Chondrocyte (in vitro differentiated cells): ENCODE measurements at places on chromosomes 1 and 21. TPM values are rescaled to one million over a fixed set of nuclear protein-coding genes. Genes with fewer than 3 reads are reported as not detected.

- DNase-seq: no peak
These were observed 23.3 kb downstream of the ACOT11 start for GRCh38 chr1:54571326-54571725.

- DNase-seq: no peak
These were observed 28.8 kb downstream of the PADI6 start for GRCh38 chr1:17400725-17401341.

DNA sequence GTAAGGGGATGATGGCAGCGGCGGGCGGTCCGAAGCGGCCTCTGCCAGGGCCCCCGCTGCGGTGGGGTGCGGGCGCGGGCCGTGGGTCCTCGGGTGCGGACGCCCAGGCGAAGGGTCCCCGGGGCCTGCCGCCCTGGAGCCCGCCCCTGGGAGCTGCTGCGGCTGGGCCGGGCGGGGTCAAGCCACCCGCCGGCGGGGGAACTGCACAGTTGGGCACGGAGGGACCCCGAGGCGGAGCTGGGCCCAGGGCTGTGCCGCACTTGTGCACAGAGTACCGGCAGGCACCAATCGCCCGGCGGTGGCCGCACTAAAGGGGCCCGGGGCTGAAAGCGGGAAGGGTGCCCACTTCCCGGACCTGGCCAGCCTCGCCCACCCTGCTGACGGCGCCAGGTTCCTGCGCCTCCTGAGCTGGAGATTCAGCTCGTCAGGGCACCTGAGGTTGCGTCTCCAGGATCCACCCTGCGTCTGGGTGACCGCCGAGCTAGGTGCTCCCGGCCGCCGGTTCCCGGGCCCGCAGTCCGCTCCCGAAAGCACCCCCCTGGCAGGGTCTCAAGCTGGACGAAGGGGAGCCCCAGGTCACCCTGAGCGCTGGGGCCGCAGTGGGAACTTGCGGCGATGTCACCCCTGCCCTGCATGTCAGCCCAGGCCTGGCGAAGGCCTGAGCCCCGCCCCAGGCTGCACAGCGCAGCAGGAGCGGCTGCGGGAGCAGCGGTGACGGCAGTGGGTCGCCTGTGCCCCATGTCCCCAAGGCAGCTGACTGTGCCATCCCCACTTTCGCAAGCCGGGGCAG lies 56.7 kb upstream of the ETV3 start:
- no peak for DNase-seq

Gene FBXO2
- 1.2 to 1.6 TPM (median 1.2 TPM) in 3 replicates for total RNA-seq

GRCh38 chr1:7469255-7469938 lies 301.7 kb upstream of the VAMP3 start:
- DNase-seq: no peak

- no peak for DNase-seq
These were observed 37.5 kb downstream of the XCL2 start for GRCh38 chr1:168506204-168506819.

Gene ADAMTS1
- total RNA-seq: 27.2 to 91.2 TPM (median 29.7 TPM) in 3 replicates

GRCh38 chr1:244354810-244355278 lies 96.9 kb downstream of the ADSS2 start:
- DNase-seq: no peak

GRCh38 chr1:32263744-32264143 lies 12.7 kb downstream of the LCK start:
- DNase-seq: no peak

- no peak for DNase-seq
These were observed 7.3 kb downstream of the SLC45A3 start for GRCh38 chr1:205672970-205673369.

GRCh38 chr1:118151312-118151937 lies 33.6 kb downstream of the SPAG17 start:
- DNase-seq: no peak

DNA sequence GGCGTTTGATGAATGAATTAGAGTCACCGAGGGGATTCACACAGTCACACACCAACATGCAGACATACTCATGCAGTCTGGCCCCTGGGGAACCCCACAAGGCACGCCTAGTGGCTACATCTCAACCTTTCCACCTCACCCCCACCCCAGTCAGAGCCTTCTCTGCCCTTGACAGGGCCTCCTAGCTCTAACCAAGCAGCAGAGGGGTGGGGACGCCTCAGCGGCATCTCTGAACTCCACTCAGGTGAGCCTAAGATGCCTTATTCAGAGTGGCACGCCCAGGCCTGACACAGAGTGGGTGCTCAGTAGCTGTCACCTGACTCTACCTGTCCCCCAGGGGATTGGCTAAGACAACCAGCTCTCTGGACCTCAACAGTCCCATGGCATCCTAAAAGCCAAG lies 3.7 kb upstream of the SDC3 start:
- peak; percentile 68 for DNase-seq

GRCh38 chr1:215484171-215484939 lies 82.7 kb upstream of the KCTD3 start:
- no peak for DNase-seq

Gene HES5
- not detected in 3 replicates for total RNA-seq

Gene FNDC10
- 23.3 to 32.6 TPM (median 24.8 TPM) in 3 replicates for total RNA-seq

Gene WNT3A
- total RNA-seq: not detected in 3 replicates

- no peak for DNase-seq
These were observed 51.2 kb upstream of the SYNC start for GRCh38 chr1:32753532-32754316.

DNA sequence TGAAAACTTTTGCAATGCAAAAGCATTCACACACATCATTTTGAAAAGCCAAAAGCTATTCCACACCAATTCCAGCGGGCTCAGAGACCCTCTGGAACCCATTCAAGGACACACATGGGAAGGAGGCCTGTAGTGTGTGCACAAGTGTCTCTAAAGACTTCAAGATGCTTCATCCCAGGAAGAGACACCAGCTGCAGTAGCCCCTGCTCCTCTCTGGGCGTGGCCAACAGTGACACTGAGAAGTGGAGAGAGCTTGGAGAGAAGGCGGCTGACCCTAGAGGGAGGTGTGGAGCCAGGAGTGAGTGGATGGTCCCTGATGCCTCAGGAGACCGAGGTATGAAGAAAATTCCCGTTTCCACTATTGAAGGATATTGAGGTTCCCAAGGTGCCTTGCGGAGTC lies 14.9 kb upstream of the TNNI1 start:
- DNase-seq: no peak

DNA sequence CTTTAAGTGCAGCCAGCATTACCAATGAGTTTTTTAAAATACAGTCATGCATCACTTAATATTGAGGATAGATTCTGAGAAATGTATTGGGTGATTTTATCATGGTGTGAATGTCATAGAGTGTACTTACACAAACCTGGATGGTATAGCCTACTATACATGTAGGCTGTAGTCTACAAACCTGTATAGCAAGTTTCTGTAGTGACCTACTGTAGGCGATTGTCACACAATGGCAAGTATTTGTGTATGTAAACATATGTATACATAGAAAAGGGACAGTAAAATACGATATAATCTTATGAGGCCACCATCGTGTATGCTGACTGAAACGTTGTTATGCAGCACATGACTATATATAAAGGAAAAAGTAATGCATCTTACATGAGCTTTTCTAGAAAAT lies 48.2 kb downstream of the RPE65 start:
- no peak for DNase-seq

Gene HCRTR1
- total RNA-seq: 0.21 to 0.45 TPM in 2 of 3 replicates, not detected in the other

DNA sequence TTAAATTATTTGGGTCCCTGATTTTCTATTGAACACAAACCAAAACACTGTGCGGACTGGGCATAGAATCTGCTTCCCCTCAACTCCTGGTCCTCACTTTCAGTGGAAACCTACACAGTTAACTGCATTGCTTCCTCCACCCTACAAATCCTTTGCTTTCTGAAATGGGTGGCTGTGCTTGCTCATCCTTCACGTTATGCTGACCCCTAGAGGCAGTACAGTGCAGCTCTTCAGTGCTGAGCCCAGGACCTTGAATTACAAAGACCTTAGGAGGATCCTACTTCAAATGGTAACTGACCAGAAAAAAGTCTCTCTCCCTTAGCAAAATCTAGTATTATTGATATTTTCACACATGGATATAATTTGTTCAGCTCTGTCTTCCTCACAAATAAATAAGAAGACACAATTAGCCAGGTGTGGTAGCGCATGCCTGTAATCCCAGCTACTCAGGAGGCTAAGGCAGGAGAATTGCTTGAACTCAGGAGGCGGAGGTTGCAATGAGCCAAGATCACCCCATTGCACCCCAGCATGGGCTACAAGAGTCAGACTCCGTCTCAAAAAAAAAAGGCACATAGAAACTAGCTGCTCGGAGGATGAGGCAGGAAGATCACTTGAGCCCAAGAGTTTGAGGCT lies 63.4 kb upstream of the L1TD1 start:
- no peak for DNase-seq

DNA sequence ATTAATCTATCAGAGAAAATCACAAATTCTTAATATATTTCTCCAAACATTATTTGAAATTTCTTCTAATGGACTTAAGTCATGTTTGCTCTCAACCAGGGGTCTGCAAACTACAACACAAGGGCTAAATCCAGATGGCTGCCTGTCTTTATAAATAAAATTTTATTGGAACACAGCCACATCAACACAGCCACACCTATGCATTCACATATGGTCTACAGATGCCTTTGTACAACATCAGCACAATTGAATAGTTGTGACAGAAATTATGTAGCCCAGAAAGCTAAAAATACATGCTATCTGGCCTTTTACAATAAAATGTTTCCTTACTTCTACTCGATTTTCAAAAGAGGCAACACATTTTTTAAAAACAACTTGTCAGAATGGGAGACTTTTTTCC lies 103.9 kb downstream of the DPYD start:
- DNase-seq: no peak

DNA sequence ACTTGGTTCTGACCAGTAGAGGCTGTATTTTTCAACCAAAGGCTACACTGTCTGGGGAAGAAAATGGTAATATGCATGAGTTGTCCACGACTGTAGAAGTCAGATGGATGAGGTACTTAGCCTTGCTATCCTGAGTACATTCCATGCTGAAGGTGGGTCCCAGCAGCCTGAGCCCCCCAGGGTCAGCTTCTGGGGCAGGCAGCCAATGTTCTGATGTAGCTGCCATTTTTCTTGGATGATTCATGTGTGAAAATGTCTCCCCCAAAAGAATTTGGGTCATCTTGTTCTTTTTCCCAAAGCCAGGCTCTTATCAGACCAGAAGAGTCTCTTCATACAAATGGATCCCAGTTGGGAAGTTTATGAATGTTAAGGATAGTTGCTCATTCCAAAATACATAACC lies 172.2 kb upstream of the UBE2U start:
- no peak for DNase-seq

- no peak for DNase-seq
These were observed 11.4 kb downstream of the ZBTB48 start for GRCh38 chr1:6591222-6591621.

DNA sequence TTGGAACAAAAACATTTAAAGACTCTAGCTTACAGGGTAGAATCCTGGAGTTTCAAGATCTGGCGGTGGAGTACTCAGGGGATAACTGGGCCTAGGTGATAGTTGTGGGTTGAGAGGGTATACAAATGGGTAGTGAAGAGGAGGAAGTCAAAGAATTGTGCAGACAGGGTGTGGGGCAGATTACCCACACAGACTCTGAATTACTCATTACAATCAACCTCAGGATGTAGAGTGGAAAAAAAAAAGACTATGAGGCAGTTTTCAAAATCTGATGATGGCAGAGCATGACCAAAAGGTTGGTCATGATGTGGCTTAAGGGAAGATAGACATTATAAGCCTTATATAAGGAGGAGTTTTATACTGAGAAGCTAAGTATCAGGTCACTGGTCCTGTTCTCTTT lies 44.1 kb upstream of the GLIS1 start:
- DNase-seq: no peak

Gene ABCA4
- 0.22 to 0.63 TPM (median 0.26 TPM) in 3 replicates for total RNA-seq

Gene KIF21B
- total RNA-seq: 1.1 to 2.6 TPM (median 2.6 TPM) in 3 replicates

Gene OR2M5
- not detected in 3 replicates for total RNA-seq

- DNase-seq: no peak
These were observed 25.7 kb downstream of the MRPL39 start for GRCh38 chr21:25581582-25581981.

GRCh38 chr1:223133824-223134435 lies 9.1 kb downstream of the TLR5 start:
- DNase-seq: no peak

Gene IQGAP3
- 6.8 to 10.8 TPM (median 9.8 TPM) in 3 replicates for total RNA-seq

Gene PRAMEF14
- not detected in 3 replicates for total RNA-seq

GRCh38 chr1:229164836-229165735 lies 105.8 kb upstream of the RAB4A start:
- no peak for DNase-seq

Gene C1QA
- total RNA-seq: not detected in 3 replicates

Gene MIXL1
- 0.17 TPM in 1 of 3 replicates, not detected in the others for total RNA-seq

Gene L1TD1
- 0.12 to 0.26 TPM (median 0.15 TPM) in 3 replicates for total RNA-seq

GRCh38 chr1:231310391-231310934 lies 27.2 kb downstream of the EXOC8 start:
- no peak for DNase-seq

Gene MATN1
- total RNA-seq: 0.19 to 0.82 TPM (median 0.47 TPM) in 3 replicates

Gene GNG4
- 0.19 to 0.60 TPM (median 0.38 TPM) in 3 replicates for total RNA-seq

Gene SYTL1
- total RNA-seq: 0.82 to 1.2 TPM (median 0.85 TPM) in 3 replicates

- DNase-seq: no peak
These were observed 9.2 kb downstream of the DDI2 start for GRCh38 chr1:15626269-15626950.
